ENCODE measurements at places on chromosomes 1 and 21.
A peak's percentile ranks its signal among the peaks of the same experiment; 100 is the strongest.

GRCh38 chr1:231674575-231674974 lies 48.0 kb downstream of the DISC1 start:
- no peak for DNase-seq

DNA sequence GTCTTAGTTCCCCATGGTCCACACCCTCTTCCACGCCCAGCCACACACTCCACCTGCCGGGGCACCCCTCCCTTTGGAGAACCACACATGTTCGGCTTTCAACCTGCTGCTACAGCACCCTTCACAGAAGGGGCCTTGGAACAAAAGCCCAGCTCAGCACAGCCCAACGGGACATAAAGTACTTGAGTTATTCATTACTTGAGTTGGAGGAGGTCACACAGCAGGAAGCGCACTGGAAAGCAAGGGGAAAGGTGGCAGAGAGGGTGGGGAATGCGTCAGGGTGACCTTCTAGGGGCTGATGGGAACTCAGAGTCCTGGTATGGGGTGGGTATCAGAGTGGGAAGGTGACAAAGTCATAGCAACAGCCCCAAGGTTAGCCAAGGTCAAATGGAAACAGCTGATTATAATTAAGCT lies 3.0 kb upstream of the ATP1B1 start:
- no peak for DNase-seq

GRCh38 chr1:13643017-13643416 lies 57.0 kb upstream of the PRDM2 start:
- DNase-seq = no peak

- no peak for DNase-seq
Observed at GRCh38 chr1:107683683-107684082, 281.3 kb downstream of the VAV3 start.

DNA sequence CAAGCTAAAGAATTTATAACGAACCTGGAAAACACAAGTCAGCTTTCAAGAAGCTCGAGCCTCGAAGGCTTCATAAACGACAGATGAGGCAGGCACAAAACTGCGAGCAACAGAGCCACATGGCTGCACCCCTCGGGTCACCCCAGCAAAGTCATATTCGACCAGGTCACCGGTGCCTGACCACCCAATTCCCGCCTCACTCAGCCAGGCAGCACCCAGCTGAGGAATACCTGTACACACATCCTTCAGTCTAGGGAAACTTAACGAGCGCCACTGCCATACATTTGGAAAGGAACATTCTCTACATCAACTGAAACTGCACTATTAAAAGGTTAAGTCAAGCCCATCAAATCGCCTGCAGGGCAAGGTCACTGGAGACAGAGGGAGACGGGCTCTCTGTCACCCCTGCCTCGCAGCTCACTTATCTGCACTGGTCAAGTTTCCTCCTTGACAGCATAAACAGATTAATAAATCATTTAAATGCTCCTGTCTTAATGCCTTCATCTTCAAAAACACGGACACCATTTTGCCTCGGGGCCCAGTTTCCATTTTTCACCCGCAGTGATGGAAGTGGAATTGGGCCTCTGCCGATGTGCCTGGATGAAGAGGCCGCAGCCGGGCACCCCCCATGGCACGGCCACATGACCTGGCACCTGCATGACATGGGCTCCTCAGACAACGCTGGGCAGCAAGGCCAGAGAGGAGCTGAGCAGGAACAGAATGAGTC lies 20.6 kb downstream of the NPHP4 start:
- DNase-seq = no peak

DNA sequence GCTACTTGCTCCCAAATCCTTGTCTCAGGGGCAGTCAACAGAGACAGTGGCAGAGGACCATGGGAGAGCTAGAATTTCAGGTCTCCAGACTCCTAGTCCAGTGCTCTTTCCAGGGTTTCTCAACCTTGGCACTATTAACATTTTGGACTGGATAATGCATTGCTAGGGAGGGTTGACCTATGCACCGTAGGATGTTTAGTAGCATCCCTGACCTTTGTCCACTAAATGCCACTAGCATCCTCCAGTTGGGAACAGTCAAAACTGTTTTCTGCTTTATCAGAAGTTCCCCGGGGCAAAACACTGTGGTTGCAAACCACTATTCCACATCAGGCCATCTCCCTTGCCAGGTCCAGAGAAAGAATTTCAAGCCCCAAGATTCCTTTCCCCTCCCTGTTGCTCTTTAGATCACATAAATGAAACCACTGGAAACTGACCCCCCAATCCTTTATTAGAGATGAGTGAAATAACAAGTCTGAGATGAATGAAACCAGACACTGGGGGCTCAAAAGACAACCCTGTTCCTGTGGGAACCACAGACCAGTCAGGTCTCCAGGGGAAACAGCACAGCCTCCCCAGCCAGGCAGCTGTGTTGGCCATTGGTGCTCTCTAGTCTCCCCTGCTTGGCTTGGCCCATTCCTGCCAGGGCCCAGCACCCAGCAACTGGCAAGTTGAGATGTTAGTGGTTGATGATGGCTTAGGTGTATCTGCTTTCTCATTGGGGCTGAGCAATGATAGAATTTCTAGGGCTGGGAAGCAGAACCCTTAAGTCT lies 3.8 kb upstream of the TCEA3 start:
- DNase-seq = no peak

- no peak for DNase-seq
Observed at GRCh38 chr1:106924360-106924759, 132.1 kb upstream of the PRMT6 start.

GRCh38 chr1:10637400-10637799 lies 159.0 kb downstream of the CASZ1 start:
- DNase-seq = no peak

DNA sequence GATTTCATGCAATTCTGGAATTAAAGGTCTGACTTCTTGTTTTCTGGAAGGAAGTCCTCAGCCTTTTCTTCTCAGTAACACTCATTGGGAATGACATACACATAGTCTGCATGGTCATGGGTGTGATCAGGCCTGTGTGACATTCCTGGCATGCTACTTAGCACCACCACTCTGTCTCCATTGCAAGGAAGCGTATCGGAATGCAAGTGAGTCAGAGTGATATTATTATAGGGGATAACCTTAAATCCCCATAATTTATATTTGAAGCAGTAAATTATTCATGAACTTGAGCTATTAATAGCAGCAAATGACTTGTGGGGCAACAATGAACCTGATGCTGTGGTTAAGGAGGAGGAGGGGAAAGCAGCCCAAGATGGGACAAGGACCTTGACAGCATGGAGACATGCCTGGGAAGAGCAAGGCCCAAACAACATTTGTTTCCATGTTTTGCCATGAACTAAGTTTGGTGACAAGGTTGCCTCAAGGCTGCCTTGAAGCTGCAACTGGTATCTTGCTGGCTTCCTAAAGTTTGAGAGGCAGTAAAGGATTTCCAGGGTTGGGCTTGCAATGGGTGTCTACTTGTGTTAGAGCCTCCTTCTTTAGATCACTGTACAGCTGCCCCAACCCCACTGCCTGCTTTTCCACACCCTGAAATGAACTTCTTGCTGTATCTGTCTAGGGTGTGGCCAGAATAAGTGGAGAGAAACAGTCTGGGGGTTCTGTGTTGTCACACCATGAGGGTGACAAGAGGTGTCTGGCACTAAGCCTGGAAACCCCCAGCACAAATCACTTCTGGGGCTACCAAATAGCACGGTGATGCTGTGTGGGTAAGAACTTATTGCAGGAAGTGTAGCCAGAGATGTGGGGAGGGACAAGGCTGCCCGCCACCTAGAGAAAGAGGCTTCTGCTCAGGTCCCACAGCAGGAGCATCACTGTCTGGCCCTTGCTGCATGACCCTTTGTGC lies 4.6 kb downstream of the MAB21L3 start:
- no peak for DNase-seq

GRCh38 chr1:175162955-175163354 lies 29.6 kb downstream of the KIAA0040 start:
- DNase-seq = no peak

- no peak for DNase-seq
Observed at GRCh38 chr1:145927916-145928643, 796 bp upstream of the RBM8A start.

DNA sequence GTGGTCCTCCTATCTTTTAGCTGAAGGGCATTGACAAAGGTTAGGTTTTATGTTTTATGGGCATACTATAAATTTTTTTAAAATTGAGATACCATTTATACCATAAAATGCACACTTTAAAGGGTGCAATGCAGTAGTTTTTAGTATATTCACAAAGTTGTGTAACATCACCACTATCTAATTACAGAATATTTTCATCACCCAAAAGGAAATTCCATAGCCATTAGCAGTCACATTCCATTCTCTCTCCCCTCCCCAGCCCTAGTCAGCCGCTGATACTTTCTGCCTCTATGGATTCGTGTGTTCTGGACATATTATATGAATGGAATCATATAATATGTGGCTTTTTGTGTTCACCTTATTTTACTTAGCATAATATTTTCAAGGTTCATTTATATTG lies 135.8 kb upstream of the B3GALT2 start:
- no peak for DNase-seq

- DNase-seq = no peak
Observed at GRCh38 chr1:111082421-111083203, 57.3 kb downstream of the DRAM2 start.

GRCh38 chr1:202229376-202229775 lies 35.8 kb downstream of the LGR6 start:
- DNase-seq = no peak

GRCh38 chr1:119595606-119596005 lies 52.5 kb downstream of the ZNF697 start:
- DNase-seq = no peak

- DNase-seq = no peak
Observed at GRCh38 chr21:25373126-25374082, 233.9 kb downstream of the MRPL39 start.

- no peak for DNase-seq
Observed at GRCh38 chr1:16972189-16972895, 8.1 kb downstream of the MFAP2 start.

DNA sequence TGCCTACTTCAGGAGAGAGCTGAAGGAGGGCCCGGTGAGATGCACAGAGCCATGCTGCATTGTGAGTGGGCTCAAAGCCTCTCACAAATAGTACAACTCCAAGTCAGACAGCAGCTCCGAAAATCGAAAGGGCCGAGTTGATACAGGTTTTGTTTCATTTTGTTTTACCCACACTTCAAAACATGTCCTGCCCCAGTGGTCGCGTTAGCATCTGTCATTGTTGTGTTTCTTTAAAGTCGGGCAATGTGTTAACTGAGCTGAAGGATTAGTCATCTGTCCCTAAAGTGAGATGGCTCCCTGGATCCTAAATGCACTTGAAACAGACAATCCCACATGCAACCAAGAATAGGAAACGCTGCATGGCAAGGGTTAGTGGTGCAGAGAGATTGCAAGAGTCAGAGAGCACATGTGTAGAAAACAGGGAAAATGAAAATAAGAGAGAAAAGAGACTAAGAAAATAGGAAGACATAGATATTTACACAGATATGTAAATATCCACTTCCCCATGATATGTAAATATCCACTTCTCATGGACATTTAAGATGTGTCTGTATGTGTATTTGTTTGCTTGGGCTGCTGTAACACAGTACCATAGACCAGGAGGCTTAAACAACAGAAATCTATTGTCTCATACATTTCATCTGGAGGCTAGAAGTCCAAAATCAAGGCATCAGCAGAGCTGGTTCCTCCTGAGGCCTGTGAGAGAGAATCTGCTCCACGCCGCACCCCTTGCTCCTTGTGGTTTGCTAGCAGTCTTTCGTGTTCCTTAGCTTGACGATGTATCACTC lies 131.4 kb upstream of the RAB4A start:
- DNase-seq = peak; percentile 31

DNA sequence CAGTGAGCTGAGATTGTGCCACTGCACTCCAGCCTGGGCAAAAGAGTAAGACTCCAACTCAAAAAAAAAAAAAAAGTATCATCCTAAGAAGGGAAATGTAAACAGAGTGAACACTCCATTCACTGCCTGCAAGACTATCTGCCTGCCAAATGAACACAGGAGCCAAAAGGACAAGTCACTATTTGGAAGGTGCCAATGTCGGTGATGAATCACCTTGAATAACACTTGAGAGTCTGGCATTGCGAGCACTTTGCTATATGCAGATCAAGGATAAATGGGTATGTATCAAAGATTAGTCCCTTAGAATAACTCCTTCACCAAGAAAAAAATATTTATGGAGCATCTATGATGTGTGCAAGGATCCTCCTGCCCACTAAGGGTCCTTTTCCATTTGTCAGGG lies 6.6 kb downstream of the UBR4 start:
- no peak for DNase-seq

DNA sequence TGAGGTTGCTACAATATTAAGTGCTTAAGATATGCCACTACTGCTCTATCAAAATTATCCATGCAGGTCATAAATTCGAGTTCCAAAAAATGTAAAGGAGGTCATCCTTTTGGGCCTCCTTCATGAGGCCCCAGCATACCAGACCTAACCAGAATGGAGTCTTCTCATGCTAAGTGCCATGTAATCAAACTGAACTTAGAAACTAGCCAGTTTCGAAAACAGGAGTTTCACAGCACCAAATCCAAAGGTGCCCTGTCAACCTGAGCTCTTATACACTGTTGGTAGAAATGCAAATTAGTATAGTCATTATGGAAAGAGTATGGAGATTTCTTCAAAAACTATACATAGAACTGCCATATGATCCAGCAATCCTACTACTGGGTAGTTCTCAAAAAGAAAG lies 320.5 kb downstream of the ST6GALNAC3 start:
- no peak for DNase-seq

GRCh38 chr21:15496911-15497310 lies 232.9 kb upstream of the USP25 start:
- no peak for DNase-seq

GRCh38 chr1:44483089-44483874 lies 78.2 kb downstream of the RNF220 start:
- DNase-seq = no peak

GRCh38 chr1:186974774-186975181 lies 146.0 kb downstream of the PLA2G4A start:
- DNase-seq = no peak

DNA sequence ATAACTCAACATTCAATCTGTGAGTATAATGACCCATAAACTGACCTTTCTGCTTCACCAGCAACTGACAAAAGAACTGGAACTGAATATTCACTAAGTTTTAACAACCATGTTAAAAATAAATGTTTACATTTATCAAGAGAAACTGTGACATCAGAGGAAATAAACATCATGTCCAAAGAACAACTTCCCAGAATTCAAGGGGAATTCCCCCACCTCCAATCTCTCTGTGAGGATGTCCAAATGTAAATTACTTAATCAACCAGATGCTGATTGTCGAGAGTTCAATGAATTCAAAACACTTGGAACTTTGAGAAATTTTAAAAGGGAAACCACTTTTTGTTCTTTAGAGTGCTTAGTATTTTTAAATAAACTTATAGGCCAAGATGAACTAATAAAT lies 365.6 kb upstream of the ADGRL2 start:
- no peak for DNase-seq

DNA sequence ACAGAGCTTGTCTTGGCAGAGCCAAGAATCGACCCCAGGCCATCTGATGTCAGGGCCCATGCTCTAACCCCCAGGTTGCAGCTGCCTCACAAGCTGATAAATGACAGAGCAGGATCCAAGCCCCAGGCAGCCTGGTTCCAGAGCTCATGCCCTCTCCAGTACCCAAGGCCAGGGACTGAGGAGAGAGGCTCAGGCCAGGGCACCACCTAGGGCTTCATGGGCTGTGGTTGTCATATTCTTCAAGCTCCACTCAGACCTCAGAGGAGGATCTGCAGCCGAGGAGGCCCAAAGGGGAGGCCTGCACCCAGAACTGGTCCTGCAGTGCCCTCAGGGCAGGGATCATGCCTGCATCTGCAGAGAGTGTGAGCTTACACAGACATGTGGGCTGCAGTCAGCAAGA lies 301.1 kb downstream of the MATN1 start:
- DNase-seq = no peak
